Activated T-cell treated with anti-CD3 and anti-CD28 coated beads, Interleukin-2, amount 50 U/mL, for 72 hours (primary cell): ENCODE measurements at places on chromosomes 4 and X.

DNA sequence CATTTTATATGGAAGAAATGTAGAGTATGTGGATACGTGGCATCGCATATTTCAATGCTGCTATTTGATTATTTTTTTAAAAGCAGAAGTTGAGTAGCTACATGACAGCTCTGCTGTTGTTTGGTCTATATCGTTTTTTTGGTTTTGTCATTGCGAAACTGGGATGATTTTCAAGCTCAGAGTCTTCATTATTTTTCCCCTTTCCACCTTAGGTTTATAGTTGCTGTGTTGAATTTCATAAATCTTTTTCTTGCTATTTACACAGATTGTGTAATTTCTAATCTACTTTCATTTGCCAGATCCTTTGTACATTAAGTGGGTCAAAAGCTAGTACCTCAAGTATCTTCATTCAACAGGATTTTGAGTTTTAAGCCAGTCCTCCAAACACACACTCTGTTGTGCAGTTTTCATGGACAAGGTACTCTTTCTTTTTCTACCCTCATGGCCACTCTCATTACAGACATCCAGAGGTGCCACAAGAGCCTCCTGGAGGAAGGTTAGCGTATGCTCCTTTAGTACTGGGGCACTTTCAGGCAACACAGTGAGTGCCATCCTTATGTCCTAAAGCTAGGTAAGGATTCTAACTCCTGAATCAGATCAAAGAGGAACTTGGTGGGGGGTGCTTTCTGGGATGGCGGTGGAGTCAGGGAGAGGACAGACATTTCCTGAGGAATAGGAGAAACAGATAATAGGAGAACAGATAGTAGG is 123.2 kb downstream of the FHIP1A start:
- DNase-seq: no peak

- no peak for DNase-seq
Measured at GRCh38 chr4:177235026-177235425, 74.6 kb upstream of the NEIL3 start.

DNA sequence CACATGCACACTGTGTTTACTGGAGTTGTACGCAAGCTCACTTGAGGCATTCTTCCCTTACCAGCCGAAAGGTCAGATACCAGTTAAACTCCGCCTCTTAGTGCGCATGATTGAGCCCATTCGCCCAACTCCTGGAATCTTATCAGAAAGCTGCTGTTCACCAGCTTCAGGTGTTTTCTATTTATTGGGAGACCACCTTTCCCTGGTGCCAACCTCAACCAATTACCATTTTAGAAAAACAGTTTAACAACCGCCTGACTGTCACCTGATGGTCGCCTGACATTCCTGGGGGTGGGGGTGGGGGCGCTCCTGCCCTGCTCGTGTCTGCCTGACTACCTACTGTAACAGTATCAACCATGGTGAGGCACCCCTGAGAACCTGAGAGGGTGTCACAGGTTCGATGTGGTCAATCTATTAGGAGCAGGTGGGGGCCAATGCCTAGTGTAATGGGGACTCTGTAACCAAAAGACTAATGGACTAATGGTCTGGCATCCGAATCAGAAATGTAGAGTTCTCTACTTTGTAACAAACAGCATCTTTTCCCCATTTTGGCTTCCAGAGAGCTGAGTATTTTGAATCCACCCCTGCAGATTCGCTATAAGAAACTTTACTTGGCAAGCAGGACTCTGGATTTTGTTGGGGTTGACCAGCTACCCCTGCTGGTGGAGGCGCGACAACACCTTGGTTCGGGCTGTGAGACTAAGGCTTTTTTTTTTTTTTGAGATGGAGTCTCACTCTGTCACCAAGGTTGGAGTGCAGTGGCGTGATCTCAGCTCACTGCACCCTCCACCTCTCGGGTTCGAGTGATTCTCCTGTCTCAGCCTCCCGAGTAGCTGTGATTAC is 58.2 kb upstream of the ZNF157 start:
- DNase-seq: peak; percentile 57

DNA sequence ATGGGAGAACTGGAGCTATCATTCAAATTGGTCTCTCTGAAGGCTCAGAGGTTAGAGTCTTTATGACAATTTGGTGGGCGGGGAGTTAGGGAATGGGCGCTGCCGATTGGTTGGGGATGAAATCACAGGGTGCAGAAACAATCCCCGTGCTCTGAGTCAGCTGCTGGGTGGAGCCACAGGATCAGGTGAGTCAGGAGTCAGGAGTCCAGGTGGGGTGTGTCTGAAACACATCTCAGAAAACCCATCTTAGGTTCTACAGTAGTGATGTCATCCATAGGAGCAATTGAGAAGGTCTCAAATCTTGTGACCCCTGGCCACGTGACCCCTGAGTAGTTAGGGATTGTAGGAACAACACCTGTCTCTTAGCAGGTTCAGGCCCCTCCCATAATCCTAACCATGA is 41.6 kb upstream of the TLR3 start:
- no peak for DNase-seq

- DNase-seq: no peak
Measured at GRCh38 chr4:188620608-188621007, 481.4 kb downstream of the TRIML1 start.

- peak; percentile 73 for DNase-seq
Measured at GRCh38 chrX:119655125-119655524, 37.8 kb downstream of the SEPTIN6 start.

GRCh38 chr4:109232681-109233080 is 69.8 kb downstream of the COL25A1 start:
- no peak for DNase-seq

DNA sequence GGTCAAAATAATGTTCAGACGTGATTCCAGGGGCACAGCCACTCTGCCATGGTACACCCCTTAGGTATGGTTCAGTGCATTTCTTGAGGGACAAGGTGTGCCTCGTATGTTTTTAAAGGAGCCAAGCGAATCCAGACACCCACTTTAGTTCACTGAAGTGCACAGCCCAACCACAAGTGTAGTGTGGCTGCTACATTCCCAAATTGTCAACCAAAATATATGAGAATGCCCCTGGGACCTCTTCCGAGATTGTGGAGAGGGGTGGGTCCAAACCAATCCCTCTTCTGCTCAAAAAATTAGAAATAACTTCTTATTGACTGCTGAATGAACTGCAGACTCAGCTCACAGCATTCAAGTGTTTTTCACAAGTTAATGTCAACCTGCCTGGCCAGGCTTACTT is 7.4 kb upstream of the BRS3 start:
- no peak for DNase-seq

GRCh38 chr4:156656896-156657295 is 314.7 kb downstream of the PDGFC start:
- DNase-seq: no peak
